Hematopoietic multipotent progenitor cell treated with erythropoietin and hydrocortisone succinate and interleukin-3 and kit ligand, for 6 days (in vitro differentiated cells): ENCODE measurements at places on chromosomes 1 and 21.

DNA sequence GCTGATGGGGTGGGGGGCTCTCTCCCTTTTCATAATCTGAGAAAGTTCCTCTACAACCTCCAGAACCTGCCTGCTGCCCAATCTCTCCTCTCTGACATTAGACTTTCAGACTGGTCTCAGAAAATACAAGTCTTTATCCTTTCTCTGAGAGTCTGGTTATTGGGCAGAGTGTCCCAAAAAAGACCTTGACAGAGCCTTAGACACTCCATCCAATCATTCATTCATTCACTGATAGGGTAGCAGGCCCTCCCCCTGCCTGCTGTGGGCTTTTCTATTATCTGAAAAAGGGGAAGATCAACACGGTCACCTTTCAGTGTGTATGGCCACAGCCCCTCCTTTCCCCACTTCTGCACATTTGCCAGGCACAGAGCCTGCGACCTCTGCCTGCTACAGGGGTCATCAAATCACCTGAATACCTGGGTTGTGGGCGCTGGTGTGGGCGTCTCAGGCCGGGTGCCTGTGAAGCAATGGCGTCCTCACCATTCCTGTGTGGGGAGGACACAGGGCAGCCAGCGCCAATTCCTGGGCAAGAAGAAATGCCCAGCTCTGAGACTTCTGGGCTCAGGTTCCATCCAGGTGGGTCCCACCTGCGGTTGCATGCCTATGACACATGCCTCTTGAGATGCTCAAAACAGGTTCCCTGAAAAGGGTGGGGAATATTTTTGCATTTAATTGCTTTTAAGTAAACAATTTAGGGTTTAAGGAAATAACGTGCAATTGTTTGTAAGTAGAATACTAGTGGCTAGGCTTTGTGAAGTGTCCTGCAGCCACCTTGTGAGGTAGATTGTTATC, 52.8 kb downstream of the ELK4 start:
- DNase-seq: no peak

- DNase-seq: no peak
Measured at GRCh38 chr1:16924919-16925477, 3.3 kb downstream of the CROCC start.

DNA sequence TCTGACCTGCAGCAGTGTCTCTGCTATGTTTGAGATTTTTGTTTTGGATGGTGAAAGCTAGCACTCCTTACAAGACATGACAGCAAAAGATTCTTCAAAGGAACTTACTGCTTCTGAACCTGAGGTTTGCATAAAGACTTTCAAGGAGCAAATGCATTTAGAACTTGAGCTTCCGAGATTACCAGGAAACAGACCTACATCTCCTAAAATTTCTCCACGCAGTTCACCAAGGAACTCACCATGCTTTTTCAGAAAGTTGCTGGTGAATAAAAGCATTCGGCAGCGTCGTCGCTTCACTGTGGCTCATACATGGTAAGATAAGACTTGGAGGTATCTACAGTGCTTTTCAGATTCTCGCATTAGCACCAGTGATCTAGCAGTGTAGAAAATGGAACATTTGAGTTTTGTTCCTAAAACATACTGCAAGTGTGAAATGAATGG, 200.2 kb downstream of the PDE4B start:
- no peak for DNase-seq

DNA sequence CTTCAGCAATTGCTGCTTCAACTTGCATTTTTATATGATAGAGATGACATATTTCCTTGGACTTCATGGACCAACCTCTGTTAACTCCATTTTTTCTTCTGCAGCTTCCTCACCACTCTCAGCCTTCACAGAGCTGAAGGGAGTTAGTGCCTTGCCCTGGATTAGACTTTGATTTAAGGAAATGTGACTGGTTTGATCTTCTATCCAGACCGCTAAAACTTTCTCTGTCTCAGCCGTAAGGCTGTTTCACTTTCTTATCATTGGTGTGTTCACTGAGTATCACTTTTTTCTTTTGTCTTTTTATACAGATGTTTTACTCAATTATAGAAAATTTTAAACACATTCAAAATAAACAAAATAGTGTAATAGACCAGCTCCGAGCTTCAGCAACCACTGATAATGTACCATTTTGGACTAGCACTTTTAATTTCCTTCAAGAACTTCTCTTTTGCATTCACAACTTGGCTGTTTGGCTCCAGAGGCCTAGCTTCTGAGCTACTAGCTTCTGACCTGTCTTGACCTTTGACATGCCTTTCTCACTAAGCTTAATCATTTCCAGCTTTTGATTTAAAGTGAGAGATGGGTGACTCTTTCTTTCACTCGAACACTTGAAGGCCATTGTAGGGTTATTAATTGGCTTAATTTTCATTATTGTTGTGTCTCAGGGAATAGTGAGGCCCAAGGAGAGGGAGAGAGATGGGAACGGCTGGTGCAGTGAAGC, 9.3 kb downstream of the NEK7 start:
- DNase-seq: no peak

DNA sequence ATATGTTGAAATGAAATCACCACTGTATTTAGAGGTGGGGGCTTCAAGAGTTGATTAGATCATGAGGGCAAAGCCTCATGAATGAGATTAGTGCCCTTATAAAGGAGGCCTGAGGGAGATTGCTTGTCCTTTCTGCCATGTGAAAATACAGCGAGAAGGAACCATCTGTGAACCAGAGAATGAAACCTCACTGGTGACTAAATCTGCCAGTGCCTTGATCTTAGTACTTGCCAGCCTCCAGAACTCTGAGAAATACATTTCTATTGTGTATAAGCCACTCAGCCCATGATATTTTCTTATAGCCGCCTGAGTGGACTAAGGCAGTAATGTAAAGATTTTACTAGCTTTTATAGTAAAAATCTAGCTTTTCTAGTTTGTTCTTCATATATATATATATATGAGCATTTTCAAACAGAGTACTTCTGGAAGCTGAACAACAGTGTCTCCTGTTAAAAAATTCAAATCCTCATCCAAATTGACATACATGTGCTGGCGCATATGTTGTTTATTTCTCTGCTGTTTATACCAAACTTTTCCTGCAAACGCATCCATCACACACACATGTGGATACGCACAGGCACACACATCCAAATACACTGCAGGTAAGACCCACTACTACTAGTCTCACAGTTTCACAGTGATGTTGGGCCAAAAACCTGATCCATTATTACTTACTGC, 213.1 kb downstream of the RGS7 start:
- DNase-seq: no peak

GRCh38 chr1:61459345-61459744, 265.6 kb downstream of the TM2D1 start:
- no peak for DNase-seq

DNA sequence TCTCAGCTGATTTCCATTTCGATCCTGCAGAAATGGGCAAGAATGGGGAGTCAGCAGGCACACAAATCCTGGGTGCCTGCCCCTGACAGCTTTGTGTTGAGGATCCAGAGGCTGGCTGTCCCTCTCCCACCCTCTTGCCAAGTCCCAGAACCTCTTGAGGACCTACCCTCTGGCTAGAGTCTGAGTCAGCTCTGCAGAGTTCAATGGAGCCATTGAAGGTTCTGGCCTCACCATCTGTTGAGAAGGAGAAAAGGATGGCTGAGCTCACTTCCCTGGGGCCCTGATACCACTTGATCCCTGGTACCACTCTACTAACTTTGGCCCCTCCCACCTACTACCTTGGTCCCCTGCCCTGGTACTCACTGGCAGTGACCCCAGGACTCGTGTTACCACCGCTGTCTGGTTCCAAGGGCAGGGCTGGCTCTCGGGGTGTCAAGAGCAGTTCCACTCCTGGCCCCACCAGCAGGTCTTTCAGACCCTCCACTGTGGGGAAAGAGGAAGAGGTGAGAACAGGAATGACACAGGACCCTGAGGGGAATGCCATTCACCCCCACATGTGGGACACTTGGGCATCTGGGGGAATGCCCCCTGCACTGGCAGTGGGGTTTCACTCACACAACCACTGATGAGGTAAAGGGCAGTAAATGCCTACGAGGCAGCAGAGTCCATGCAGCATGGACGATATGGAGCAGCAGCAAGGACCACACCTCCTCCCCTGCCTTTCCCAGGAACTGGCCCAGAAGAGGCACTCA, 10.5 kb downstream of the RXFP4 start:
- DNase-seq: no peak

DNA sequence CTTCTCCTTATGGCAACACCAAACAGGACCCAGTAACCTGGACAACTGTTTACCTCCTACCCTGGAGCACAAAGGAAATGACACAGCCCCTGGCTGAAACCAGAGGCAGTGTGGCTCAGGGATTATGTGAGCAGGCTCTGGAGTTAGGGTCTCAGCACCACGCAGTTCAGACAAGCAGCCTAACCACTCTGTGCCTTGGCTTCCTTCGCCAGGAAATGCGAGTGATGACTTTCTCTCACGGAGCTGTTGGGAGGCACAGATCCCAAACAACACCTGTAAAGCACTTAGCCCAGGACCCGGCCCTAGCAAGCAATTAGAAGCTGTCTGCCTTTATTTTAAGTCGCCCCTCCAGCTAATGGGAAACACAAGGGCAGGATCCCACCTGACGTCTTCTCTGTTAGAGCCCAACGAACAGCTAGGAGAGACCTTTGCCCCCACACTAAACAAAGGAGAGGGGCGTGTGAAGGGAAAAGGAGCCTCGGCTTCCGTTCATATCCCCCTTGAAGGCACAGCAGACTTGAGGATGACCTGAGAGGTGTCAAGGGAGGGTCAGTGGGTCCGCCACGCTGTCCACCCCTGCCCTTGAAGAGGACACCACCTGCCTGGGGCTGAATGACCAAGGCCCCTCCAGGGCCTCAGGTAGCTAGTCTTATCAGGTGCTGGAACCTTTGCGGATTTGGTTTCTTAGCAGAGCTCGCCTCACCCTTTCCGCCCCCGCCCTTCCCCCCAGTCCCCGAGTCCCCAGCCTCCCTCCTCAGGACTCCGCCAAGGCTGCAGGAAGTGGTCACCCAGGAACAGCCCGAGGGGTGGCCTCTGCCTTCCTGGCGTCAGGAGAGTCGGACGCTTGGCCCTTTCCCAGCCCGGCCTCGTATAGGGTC, 860 bp downstream of the TMEM63A start:
- peak; percentile 72 for DNase-seq

DNA sequence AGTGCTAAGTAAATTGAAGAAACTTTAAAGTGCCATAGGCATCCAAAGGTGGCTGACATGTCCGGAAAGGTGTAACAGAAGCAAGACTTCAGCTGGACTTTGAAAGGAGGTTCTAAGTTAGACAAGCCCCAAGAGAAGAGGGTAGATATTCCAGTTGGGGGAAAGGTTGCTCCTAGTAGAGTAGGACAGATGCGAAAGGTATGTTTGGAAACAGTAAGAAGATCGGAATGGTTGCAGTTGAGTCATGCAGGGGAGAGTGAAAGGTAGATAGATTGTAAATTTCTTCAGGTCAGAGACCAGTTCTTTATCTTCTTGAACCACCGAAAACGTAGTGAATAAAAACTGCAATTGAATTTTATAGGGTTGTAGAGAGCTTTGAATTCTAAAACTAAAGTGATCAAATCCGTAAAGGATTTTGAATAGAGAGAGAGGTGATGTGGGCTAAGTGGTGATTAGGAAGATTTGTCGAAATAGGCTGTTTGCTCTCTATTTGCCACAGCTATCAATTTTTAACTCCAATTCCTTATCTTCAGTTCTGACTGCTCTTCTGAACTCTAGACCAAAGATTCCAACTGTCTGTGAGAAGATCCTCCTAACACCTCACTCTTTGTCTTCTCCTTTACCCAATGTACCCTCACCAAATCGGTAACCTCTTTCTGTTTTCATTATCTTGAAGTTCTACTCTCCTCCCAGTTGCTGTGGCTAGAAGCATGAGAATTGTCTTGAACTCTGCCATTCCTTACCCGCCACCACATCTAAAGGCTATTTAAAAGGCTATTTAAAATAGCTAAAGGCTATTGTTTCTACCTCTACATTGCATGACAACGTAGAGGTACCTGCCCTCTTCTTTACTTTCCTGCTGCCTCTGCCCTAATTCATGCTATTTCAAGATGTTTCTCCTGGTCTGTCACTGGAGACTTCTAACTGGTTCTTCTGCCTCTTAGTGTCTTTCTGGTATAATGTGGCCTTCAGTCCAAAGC, 16.7 kb downstream of the MACF1 start:
- no peak for DNase-seq

DNA sequence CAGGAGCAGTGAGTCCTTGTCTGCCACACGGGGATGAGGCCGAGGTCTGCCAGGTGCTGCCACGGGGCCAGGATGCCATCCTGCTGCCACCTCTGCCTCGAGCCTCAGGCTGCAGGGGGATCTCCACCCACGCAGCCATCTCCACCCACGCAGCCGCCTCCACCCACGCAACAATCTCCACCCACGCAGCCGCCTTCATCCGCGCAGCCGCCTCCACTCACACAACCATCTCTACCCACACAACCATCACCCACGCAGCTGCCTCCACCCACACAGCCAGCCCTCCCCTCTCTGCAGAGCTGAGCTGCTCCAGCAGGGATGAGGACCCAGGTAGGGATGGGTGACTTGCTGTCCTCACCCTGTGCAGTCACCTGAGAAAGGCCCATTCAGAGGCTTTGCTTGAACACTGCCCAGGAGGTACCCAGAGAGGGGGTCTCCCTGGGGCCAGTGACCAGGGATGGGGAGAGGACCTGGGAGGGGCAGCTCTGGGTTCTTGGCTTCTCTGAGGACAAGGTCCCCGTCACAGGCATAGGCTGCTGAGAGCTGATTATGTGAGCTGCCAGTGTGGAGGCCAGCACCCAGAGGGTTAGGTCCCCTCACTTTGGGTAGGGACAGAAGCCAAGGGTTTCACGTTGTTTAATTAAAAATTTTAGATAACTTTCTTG, 46.6 kb upstream of the TTC34 start:
- no peak for DNase-seq

- peak; percentile 41 for DNase-seq
Measured at GRCh38 chr1:184773762-184774320, 19.2 kb upstream of the EDEM3 start.

DNA sequence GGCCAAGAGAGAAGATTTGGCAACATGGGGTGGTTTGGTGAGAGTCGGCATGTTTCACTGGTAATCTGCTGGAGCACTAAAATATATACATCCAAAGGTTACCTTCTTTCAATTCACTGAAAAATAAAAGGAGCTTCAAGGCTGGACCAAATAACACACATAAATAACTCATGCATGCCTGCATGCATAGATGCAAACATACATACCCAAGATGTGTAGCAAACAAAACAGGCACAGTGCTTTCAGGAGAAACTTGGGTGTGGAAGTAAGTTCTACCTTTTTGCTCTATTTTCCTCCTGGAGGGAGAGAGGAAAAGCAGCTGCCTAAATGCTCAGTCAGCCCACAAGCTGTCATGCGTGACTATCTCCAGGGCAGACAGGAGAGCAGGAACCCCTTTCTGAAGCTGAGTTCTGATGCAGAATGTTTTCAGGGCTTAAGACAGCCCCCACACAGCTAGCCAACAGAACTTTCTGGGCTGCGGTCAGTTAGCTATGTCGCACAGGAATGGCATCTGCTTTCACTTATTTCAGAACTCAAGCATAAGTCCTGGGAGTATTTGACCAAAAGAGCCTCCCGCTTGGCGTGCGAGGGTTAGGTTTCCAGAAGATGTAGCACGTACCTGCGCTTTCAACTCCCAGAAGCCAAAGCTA, 166.2 kb downstream of the TOMM20 start:
- DNase-seq: peak; percentile 73

DNA sequence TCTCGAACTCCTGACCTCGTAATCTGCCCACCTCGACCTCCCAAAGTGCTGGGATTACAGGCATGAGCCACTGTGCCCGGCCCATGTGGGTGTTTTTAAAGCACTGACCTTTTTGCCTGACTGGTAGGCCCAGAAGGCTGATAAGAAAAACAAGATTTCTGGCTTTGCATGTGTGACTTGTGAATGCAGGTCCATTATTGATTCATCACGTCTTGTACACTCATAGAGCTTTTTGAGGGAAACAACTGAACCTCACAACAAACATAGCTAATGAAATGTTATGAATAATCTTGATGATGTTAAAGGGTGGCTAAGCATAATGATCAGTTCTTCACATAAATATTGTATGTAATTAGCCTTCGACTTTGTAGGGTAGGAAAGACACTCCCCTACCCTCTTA, 140.9 kb upstream of the UBE2U start:
- no peak for DNase-seq
